ENCODE measurements at places on chromosomes 12 and 14.

GRCh38 chr12:12273291-12273957 lies 6.6 kb upstream of the LRP6 start:
- DNase-seq = no peak

DNA sequence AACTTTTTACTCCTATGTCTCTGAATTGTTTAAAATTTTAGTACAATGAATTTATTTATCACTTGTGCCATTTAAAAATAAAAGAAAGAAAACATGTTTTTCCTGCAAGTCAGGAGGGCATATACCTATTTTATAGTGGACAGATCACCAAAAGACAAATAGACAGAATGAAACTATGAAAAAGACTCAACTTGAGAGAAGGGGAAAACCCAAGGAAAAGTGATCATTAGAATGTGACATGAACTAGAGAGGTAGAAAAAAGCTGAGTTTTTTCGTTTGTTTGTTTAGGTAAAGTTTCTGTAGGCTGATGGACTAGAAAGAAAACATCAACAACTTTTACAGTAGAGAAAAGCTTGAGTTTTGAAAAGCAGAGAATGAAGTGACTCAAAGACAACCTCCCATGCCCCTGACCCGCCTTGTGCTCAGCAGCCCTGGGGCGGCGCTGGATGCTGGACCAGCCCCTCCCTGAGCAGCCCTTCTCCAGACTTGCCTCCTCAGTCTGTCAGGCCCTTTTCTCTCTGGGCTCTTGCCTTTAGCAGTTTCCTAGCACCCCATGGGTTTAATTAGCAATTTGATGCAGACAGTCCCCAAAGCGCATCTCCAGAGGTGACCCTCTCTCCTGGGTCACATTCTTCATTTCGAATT lies 95.1 kb upstream of the ARID2 start:
- DNase-seq = no peak

GRCh38 chr12:127925971-127926370 lies 341.0 kb upstream of the TMEM132C start:
- no peak for DNase-seq

- DNase-seq = no peak
Observed at GRCh38 chr12:68943848-68944247, 10.9 kb upstream of the CPM start.

DNA sequence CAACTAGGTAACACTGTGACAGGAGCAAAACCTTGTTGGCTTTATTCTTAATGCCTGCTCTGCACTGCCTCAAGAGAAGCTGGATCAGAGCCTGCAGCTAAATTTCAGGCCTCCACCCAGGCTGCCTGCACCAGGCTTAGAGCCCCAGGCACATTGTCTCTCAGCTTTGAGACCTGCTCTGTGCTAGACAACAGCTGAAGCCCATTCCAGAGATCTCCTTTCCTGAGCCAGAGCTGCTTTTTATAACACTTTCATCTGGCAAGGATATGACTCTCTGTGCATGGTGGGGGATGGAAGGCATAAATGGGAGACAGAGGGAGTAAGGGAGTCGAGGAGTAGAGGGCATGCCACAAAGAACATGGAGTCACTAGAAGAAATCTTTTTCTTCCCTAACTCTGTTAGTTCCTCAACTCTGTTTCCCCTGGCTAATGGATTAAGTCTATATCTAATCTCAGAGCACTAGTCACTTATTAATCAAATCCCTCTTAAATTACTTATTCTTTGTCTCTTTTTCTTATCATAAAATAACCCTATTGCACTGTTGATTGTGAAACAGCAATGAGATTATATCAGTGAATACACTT lies 27.1 kb upstream of the LUM start:
- no peak for DNase-seq

GRCh38 chr14:33596211-33597080 lies 354.4 kb downstream of the EGLN3 start:
- no peak for DNase-seq

GRCh38 chr12:102408487-102409297 lies 71.7 kb downstream of the IGF1 start:
- no peak for DNase-seq

DNA sequence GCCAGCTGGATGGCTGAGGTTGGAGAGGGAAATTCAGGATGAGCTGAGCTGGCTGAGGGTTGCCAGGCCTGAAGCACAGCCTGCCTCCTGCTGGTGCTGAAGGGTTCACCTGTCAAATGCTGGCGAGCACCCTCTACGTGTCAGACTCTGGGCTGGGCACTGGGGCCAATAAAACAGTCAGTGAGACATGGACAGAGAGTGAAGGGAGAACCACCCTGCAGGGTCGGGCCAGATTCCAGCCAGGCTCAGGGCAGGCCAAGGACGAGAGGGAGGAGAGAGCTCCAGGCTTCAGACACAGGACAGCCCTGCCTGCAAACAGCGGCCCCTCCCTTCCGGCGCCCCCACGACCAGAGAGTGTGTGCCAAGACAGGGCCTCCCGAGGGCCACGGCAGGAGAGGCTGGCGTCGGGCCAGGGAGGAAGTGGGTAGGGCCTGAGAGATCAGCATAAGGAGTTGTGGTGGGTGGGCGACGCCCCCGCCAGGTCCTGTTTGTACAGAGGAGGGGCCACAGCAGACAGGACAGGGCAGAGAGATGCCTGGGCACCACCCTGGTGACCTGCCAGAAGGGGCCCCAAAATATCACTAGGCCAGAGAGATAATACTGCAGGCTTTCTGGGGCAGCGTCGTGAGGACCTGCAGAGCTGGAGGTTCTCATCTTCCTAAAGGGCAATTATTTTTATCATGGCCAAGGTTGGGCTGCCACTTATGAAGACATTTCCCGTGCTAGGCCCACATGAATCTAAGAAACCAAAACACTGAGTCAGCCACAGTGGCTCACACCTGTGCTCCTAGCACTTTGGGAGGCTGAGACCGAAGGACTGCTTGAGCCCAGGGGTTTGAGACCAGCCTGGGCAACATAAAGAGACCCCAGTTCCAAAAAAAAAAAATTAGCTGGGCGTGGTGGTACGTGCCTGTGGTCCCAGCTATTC lies 73.1 kb upstream of the GPR68 start:
- DNase-seq = no peak

DNA sequence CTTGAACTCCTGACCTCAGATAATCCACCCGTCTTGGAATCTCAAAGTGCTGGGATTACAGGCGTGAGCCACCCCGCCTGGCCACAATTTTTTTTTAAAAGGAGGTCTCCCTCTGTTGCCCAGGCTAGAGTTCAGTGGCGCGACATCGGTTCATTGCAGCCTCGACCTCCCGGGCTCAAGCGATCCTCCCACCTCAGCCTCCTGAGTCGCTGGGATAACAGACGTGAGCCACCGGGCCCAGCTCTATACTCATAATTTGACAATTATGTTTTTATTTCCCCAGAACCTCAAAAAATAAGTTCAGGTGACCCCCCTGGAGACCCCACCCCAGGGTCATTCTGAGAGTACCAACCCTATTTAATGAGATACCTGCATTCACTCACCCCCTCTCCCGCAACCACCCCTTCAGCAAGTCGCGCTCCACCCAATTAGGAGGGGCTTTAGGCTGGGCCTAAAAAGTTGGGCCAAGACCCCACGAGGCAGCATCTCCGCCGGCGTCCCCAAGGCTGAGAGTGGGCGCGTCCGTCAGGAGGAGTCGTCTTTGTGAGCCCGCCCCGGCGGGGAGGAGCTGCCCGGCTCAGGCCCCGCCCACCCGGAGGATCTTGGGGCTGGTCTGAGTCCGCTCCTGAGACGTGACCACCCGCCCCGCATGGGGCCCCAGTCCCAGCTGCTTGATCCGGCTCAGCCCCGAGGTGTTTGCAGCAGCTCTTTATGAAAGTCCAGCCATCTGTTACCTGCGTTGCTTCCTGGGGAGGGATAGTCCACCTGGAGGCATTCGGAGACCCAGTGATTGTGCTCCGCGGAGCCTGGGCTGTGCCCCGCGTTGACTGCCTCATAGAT lies at the start of gene ANKRD33:
Gene ANKRD33 (plus strand): TSS at position 628 of the 840 bp plus-strand sequence. CDS start 84 bp downstream, at position 712.
- no peak for DNase-seq

GRCh38 chr14:50095895-50096294 lies 20.5 kb downstream of the VCPKMT start:
- DNase-seq = no peak
